Testis (tissue), 5 donors: ENCODE measurements at places on chromosomes 3 and 15.

DNA sequence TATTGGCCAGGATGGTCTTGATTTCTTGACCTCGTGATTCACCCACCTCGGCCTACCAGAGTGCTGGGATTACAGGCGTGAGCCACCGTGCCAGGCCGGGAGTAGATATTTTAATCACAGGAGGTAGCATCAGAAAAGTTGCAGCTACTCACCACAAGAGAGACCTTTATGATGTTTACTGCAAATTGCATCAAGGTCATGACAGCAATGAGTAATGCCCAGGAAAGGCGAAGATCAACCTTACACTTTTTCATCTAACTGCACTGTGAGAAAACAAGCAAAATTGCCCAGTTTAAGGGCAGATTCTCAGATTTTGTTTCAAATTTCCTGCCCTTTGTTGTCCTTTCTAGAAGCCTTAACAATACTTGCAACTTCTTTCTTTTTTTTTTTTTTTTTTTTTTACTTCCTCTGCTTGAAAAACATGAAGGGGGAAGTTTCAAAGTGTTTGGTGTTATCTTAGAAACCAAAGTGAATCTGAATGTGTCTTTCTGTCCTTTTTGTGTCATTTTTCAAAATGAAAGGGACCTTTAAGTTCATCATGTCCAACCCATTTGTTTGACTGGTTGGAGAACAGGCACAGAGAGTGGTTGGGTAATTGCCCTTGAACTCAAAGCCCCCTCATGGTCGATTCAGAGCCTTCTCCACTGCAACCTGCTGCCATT is 25.0 kb downstream of the TGFBR2 start:
- H3K4me1 ChIP-seq = peaks cover 23% of the 10 kb centered on the region
- no peaks in the 10 kb centered on the region for H3K27me3 ChIP-seq
- no peak for DNase-seq

- no peak overlapping the region for H3K27ac ChIP-seq
- no peaks in the 10 kb centered on the region for H3K27me3 ChIP-seq
- H3K4me3 ChIP-seq = no peak overlapping the region
- no peaks in the 10 kb centered on the region for H3K36me3 ChIP-seq
These were observed 31.6 kb downstream of the KY start for GRCh38 chr3:134619301-134619615.

- no peak overlapping the region for H3K4me3 ChIP-seq
- H3K27me3 ChIP-seq = no peaks in the 10 kb centered on the region
- H3K36me3 ChIP-seq = no peaks in the 10 kb centered on the region
- no peak for DNase-seq
- H3K27ac ChIP-seq = no peak overlapping the region
These were observed 39.4 kb upstream of the APEH start for GRCh38 chr3:49634736-49635135.

GRCh38 chr3:1183320-1184048 is 90.7 kb downstream of the CNTN6 start:
- H3K4me1 ChIP-seq = no peaks in the 10 kb centered on the region
- no peak overlapping the region for H3K27ac ChIP-seq
- DNase-seq = no peak
- H3K36me3 ChIP-seq = no peaks in the 10 kb centered on the region

- no peaks in the 10 kb centered on the region for H3K27me3 ChIP-seq
- no peaks in the 10 kb centered on the region for H3K36me3 ChIP-seq
- no peak for DNase-seq
- no peaks in the 10 kb centered on the region for H3K4me1 ChIP-seq
- no peak overlapping the region for H3K27ac ChIP-seq
These were observed 98.7 kb upstream of the RAP2B start for GRCh38 chr3:153063337-153063736.

DNA sequence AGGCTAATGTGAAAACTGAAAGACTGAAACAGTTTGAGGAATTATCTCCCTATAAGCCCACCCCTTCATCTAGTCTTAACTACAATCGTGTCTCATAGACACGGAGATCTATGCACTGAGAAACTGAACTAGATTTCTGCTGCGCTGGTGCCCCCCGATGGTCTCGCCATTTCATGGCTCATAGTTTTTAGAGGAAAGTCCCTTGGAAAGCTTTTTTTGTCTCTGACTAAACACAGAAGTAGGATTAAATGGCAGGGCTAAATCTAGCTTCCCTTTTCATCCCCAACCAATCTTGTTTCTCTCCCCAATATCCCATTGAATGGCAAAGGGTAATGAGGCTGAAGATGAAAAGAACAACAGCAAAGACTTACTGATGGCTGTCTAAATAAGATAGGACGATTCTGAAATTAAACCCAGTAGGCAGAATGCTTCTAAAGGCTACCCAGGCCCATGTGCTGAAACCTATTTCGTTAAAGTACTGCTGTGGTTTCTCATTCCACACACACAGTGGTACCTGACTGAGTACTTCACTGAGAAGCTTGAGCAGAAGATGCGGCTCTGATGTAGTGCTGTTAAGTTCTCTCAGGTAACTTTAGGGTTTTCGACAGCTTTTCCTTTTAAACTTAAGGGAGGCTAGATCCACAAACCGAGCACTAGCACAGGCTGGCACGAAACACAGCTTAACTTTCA is 142.7 kb downstream of the GADL1 start:
- no peak overlapping the region for H3K4me3 ChIP-seq
- no peaks in the 10 kb centered on the region for H3K27me3 ChIP-seq
- no peak overlapping the region for H3K27ac ChIP-seq
- no peaks in the 10 kb centered on the region for H3K36me3 ChIP-seq

DNA sequence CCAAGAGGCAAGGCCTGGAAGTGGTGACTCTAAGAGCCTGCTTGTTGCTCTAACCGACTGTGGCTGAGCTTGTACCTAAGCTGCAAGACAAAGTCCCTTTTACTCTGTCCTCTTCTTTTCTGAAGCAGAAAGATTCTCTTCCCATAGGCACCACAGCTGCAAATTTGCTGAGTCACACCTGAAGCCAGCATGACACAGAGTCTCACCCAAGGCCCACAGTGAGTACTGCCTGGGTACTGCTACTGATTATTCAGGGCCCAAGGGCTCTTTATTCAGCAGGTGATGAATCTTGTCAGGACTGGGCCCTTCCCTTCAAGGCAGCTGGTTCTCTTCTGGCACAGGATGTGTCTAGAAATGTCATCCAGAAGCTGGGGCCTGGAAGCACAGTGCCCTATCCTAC is 18.9 kb upstream of the TIGIT start:
- no peaks in the 10 kb centered on the region for H3K27me3 ChIP-seq
- no peak overlapping the region for H3K27ac ChIP-seq
- DNase-seq = no peak
- no peaks in the 10 kb centered on the region for H3K4me1 ChIP-seq
- no peak overlapping the region for H3K4me3 ChIP-seq

- no peaks in the 10 kb centered on the region for H3K27me3 ChIP-seq
- DNase-seq = no peak
- H3K4me3 ChIP-seq = no peak overlapping the region
- H3K36me3 ChIP-seq = no peaks in the 10 kb centered on the region
- H3K4me1 ChIP-seq = no peaks in the 10 kb centered on the region
These were observed 47.0 kb downstream of the EXD1 start for GRCh38 chr15:41183581-41183980.

- H3K27me3 ChIP-seq = no peaks in the 10 kb centered on the region
- no peak for DNase-seq
- H3K4me3 ChIP-seq = no peak overlapping the region
These were observed 784.6 kb upstream of the ALCAM start for GRCh38 chr3:104582092-104582491.

- no peak for DNase-seq
- no peaks in the 10 kb centered on the region for H3K4me1 ChIP-seq
- H3K27ac ChIP-seq = no peak overlapping the region
- no peaks in the 10 kb centered on the region for H3K27me3 ChIP-seq
These were observed 63.7 kb upstream of the UBE2Q2 start for GRCh38 chr15:75779504-75779903.

DNA sequence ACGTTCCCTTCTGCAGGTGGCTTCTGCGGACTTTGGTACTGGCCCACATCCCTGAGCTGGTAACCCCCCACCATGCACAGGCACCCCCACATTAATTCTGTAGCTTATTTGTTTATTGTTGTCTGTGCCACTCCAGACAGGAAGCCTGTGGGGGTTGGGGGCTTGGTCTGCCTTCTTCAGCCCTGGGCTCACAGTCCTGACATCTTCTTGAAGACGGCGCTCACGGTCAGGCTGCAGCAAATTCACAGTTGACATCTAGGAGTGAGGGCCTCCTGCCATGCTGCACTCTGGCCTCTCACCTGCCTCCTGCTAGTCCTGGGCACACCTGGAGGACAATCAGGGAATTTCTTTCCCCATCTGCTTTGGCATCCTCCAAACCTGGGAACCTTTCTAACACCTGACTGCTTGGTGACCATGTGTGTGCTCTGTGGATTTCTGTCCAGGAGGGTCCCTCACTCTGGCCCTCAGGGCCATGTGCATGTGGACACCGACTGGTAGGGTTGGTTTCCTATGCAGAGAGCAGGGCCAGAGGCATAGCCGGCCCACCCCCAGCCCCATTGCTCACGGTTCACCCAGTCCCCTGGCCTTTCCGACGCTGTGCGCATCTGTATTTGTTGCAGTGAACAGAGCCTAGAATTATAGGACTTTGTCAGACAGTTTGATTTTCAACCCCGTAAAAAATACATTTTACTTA is 68.8 kb downstream of the APBA2 start:
- no peaks in the 10 kb centered on the region for H3K27me3 ChIP-seq
- H3K4me3 ChIP-seq = no peak overlapping the region
- DNase-seq = no peak

GRCh38 chr3:27349832-27350231 is 19.4 kb downstream of the NEK10 start:
- H3K27ac ChIP-seq = no peak overlapping the region
- H3K4me1 ChIP-seq = no peaks in the 10 kb centered on the region
- H3K36me3 ChIP-seq = no peaks in the 10 kb centered on the region
- H3K27me3 ChIP-seq = no peaks in the 10 kb centered on the region
- H3K4me3 ChIP-seq = no peak overlapping the region

GRCh38 chr3:45666757-45667431 is 22.3 kb upstream of the SACM1L start:
- no peaks in the 10 kb centered on the region for H3K27me3 ChIP-seq
- no peaks in the 10 kb centered on the region for H3K36me3 ChIP-seq
- no peak overlapping the region for H3K27ac ChIP-seq
- H3K4me1 ChIP-seq = peaks cover 18% of the 10 kb centered on the region
- H3K4me3 ChIP-seq = no peak overlapping the region

DNA sequence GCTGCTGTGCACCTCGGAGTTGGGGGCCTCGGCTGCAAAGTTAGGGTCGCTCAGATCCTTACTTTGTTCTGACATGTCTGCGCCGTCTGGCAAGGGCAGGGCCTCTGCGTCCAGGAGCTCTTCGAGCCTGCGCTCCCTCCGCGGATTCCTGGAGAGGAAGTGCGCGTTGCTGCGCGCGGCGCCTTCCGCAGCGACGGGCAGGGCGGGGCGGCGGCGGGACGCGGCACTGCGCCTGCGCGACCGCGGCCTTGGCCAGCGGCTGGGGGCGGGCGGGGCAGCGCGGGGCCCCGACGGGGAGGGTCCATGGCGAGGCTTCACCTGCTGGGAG is at the start of gene NDN:
Gene NDN, minus strand, starts transcription at position 163 of the 328 bp plus-strand sequence. Its CDS starts 88 bp downstream, at position 75.
- DNase-seq = peak; percentile 83
- peak within 1 kb of the TSS; percentile 41 for H3K27ac ChIP-seq
- no peaks in the 10 kb centered on the region for H3K36me3 ChIP-seq
- no peaks in the 10 kb centered on the region for H3K4me1 ChIP-seq

DNA sequence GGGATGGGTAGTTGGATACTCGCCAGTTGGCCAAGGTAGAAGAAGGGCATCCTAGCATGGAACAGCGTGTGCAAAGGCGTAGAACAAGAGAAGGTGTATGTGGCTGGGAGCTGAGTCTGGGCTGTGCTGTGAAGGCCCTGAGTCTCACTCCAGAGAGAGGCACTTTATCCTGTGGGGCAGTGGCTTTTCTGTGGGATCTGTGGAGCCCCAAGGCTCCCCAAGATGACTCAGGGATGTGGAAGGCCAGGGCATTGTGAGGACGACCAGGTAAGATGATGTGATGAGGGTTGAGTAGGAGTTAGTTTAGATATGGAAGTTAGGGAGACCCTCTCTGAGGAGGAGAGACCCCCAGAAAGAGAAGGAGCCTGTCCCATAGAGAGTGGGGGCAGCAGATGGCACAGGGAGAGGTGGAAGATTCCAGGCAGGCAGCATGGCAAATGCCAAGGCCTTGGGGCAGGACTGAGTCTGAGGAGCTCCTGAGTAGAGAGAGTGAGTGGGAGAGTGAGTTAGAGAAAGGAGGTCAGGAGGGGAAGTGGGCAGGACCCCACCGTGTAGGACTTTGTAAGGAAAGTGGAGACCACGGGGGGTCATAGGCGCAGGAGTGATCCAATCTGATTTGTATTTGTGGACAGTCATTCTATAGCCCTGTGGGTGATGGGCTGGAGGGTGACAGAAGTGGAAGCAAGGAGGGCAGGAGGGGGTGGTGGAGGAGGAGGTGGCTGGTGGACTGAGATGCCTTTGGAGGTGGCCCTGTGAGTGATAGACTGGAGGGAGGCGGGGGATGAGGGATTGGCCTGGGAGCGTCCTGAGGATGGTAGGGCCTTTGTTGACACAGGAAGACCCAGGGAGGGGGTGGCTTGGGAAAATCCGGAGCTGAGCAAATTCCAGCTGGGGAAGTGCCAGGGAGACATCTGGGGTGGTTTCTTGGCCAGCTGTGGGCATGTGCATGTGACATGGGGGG is 50.3 kb downstream of the FBLN2 start:
- H3K4me3 ChIP-seq = no peak overlapping the region
- H3K4me1 ChIP-seq = peaks cover 19% of the 10 kb centered on the region
- no peak for DNase-seq
- no peaks in the 10 kb centered on the region for H3K27me3 ChIP-seq
- H3K36me3 ChIP-seq = no peaks in the 10 kb centered on the region

- H3K36me3 ChIP-seq = no peaks in the 10 kb centered on the region
- H3K27me3 ChIP-seq = no peaks in the 10 kb centered on the region
- H3K4me1 ChIP-seq = peaks cover 12% of the 10 kb centered on the region
- DNase-seq = no peak
- H3K4me3 ChIP-seq = no peak overlapping the region
These were observed 141.5 kb upstream of the ROPN1 start for GRCh38 chr3:124133366-124133940.

DNA sequence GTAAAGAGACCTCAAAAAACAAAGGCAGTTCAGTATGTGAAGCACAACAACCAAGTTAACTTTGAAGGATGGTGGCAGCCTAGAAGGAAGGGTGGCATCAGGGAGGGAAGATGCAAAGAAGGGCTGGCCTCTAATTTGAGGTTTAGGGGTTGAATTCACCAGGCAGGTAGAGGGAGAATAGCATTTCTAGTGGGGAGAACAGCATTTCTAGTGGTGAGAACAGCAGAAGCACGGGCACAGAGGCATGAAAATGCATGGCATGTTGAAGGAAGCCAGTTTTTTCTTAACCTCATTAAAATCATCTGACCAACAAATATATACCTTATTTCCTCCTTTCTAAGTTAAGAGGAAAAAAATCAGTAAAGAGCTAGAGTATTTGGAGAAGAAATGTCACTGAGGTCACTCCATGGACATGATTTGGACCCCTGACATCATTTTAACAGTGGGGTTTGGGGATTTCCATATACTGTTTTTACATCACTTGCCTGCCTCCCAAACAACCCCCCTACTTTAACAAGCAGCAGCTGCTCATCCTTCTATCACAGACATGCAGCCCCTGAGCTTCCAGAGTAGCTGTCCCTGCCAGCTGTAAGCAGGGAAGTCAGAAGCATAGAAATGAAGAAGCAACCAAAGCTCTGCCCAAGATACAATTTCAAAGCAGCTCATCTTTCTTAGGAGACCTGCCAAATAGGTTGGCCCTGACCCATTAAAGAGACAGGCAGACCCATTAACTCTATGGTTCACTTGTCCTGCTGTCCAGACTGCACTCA is 2.4 kb upstream of the POPDC2 start:
- H3K36me3 ChIP-seq = no peaks in the 10 kb centered on the region
- H3K4me3 ChIP-seq = no peak overlapping the region
- no peak overlapping the region for H3K27ac ChIP-seq
- H3K4me1 ChIP-seq = peaks cover 28% of the 10 kb centered on the region
- H3K27me3 ChIP-seq = no peaks in the 10 kb centered on the region
- DNase-seq = peak; percentile 53

- no peak for DNase-seq
- H3K27me3 ChIP-seq = no peaks in the 10 kb centered on the region
- H3K4me3 ChIP-seq = no peak overlapping the region
These were observed 57.6 kb downstream of the LRIG1 start for GRCh38 chr3:66443118-66443803.
